ENCODE measurements at places on chromosomes 5 and 9. TPM values are rescaled to one million over a fixed set of nuclear protein-coding genes. Genes with fewer than 3 reads are reported as not detected.

Gene TRIM36
- total RNA-seq, result 0.09 TPM

Gene DIRAS2
- 0.09 TPM for total RNA-seq

Gene CD74
- total RNA-seq, result 0.94 TPM

Gene HK3
- total RNA-seq, result not detected

Gene SERINC5
- 11.8 TPM for total RNA-seq

Gene POLR3G
- total RNA-seq, result 2.7 TPM

Gene COL23A1
- under 0.01 TPM for total RNA-seq

Gene HAND1
- total RNA-seq, result not detected

Gene SELENOP
- 87.6 TPM for total RNA-seq

Gene IL4
- not detected for total RNA-seq

Gene FAM163B
- total RNA-seq, result not detected

Gene GFI1B
- total RNA-seq, result not detected

Gene FLT4
- total RNA-seq, result 0.09 TPM
